Activated CD4-positive, alpha-beta T cell treated with anti-CD3 and anti-CD28 coated beads, Interleukin-2, amount 10 ng/mL, durations not matched to agents 24 days and 14 days (primary cell): ENCODE measurements at places on chromosomes 7 and 10.

GRCh38 chr7:157991351-157991750 lies 596.3 kb downstream of the PTPRN2 start:
- no peak for DNase-seq

- no peak for DNase-seq
Observed at GRCh38 chr7:27191161-27191731, 6.2 kb upstream of the HOXA11 start.

DNA sequence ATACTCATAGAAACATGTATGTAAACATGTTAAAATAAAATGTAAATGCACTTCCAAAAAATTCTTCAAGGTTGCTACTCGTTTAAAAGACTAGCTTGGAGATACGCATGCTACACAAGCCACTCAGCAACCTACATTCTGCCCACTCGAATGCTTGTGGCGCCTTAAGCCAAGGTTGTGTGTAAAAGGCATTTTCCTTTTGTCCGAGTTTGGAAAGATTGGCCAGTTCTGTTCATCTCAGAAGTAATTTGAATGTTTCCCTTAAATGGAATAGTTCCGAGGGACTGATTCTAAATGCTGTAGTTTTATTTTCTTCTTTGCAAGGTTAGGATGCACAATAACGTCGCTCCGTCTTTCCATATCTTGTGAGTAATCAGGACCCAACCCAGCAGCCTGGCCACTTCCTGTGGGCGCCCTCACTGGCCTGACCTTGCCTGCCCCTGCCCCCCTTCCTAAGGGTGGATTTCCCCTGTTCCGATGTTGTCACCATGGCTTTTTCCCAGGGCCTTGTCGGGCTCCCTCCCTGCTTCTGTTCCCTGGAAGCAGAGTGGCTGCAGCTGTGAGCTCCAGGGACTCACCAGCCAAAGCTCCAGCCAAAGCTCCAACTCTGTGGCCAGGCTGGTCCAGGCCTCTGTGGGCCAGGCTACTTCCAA lies 70.6 kb downstream of the PTPRE start:
- DNase-seq: peak; percentile 69

DNA sequence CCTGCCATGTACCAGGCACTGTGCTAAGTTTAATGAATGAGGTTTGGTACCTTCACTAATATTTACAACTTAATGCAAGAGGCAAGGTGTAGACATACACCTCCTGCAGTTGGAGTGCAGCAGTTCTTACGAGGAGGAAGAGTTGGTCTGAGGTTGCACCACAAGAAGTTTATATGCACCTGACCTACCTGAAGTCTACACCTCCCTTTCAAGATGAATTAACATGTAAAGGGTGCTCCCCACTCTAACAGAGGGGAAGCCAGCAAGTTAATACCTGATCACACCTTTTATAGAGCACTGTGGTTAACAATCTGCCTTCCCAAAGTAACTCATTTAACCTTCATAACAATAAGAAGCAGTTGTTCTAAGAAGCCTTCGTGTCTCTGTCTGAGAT lies 120.0 kb downstream of the LYZL1 start:
- no peak for DNase-seq

DNA sequence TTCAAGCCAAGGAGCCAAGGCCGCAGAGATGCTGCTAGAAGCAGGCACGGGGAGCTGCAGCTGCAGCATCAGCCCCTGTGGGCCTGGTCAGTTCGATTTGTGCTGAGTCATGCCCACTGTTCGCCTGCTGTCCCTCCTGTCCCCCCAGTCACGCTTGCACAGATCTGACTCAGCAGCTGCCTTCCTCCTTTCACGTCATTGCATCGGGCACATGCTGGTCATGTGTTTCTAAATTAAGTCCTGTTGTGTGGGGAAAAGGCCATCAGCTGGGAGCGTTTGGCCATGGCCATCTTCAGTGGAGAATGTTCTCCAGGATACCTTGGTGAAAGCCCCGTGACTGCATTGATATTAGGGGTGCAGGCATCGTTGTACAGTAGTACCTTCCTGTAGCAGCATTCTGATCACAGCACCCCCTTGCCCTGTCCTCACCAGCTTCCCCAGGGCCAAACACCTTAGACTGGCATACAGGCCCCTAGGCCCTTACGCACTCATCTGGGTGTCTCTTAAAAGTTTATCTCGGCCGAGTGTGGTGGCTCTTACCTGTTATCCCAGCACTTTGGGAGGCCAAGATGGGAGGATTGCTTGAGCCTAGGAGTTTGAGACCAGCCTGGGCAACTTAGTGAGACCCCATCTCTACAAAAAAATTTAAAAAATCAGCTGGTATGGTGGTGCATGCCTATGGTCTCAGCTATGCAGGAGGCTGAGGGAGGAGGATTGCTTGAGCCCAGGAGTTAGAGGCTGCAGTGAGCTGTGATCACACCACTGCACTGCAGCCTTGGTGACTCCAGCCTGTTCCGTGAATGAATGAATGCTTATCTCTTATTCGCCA lies 23.2 kb downstream of the POR start:
- DNase-seq: no peak

GRCh38 chr7:109549471-109550193 lies 980.0 kb downstream of the DNAJB9 start:
- no peak for DNase-seq

- DNase-seq: no peak
Observed at GRCh38 chr10:79381804-79382221, 34.5 kb downstream of the PPIF start.

DNA sequence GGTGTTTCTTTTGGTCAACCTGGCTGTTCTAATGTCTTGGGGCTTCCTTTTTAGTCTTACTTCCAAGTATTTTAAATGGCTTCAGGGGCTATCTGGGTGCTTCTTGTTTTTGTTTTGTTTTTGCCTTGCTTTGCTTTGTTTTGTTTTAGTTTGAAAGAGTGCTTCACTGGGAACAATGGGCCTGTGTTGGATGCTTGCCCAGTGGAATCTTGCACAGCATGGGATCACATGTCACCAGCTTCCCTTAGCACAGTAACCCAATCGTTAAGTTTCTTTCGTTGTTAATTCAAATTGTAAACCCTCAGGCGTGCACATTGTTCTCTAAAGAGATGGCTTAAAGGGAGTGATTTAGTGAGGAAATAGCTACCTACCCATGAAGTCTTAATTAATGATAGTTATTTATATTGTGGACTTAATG lies 8.9 kb downstream of the COL17A1 start:
- no peak for DNase-seq

DNA sequence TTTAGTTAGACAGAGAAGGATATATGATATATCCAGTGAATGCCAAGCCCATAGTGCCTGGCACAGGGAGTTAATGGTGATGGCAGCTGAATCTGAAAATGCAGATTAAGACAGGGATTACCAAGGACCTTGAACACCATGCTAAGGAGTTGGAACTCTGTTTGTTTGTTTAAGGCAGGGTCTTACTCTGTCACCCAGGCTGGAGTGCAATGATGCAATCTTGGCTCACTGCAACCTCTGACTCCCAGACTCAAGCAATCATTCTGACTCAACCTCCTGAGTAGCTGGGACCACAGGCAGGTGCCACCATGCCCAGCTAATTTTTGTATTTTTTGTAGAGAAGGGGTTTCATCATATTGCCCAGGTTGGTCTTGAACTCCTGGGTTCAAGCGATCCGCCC lies 1.6 kb downstream of the AKR1D1 start:
- DNase-seq: no peak
